ENCODE measurements at places on chromosomes 1 and 21. TPM values are rescaled to one million over a fixed set of nuclear protein-coding genes. Genes with fewer than 3 reads are reported as not detected.

GRCh38 chr1:154837034-154837671, 32.9 kb downstream of the KCNN3 start:
- DNase-seq = no peak

- no peak for DNase-seq
These were observed 173.0 kb downstream of the PRDM2 start for GRCh38 chr1:13873032-13873431.

DNA sequence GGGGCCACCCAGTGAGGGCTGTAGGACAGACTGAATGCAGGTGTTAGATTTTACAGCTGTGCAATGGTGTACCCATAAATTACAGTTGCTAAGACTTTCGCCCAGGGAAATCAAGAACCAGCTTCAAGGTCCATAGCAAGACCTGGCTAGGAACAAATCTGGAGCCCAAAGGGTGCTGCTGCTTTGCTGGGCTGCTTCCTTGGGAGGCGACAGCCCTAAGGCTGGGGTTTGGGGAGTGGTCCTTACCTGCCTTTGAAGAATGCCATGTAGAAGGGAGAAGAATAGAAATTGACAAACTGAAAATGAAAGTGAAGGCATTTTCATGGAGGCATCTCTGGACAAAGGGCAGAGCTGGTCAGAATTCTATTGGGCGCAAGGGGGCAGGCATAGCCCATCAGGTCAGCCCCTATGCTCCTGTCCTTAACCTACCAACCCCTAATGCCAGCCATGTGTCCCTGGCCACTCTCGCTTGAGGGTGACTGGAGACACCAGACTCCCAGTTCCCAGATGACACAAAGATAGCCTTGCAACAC, 7.6 kb upstream of the ARHGEF19 start:
- DNase-seq = no peak

DNA sequence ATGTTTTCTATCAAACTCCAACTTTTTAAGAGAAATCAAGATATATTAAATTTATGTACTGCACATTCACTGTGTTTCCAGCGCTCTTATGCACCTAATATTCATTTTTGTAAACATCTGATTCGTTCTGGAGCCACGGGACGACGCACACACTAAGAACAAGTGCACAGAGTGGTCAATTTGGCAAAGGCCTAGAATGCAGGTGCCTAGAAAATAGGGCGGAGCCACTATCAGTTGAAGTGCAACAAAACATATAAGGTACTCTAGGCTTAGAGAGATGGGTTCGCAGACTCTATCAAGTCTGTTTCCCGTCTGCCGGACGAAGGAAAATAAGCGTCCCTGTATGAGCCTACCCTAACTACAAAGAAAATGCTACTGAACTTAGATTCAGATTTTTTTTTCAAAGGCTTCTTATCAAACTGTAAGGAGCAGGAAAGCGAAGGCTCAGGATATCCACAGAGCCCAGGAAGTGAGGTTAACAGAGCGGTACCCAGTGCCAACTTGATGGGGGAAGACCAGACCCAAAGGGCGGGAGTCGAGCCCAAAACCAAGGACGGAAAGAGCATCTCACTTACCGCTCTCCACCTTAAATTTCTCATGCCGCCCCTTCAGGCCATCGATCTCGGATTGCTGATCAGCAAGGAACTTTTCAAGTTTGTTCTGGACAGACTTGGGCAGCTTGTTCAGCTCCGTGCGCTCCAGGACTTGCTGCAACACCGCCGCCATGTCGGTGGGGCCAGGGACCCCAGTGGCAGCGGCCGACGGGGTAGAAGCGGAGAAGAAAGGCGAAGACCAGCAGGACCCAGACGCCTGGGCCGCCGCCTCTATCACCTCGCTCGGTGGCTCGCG, 526 bp downstream of the TPR start:
- DNase-seq = no peak

DNA sequence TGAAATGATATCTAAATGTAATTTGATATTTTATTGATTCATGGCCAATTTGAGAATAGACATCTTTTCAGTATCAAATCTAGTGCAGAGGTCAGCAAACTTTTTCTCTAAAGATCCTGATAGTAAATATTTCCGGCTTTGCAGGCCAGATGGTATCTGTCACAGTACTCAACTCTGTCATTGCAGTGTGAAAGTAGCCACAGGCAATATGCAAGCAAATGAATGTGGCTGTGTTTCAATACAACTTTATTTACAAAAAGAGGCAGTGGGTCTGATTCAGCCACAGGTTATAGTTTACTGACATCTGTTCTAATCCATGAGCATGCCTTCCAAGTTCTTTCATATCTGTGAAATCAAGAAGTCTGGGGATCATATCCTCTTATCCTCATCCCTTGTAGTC, 221.2 kb downstream of the PRDM2 start:
- no peak for DNase-seq

DEPDC1 gene
- 36.2 TPM for total RNA-seq

JAK1 gene
- total RNA-seq = 99.0 TPM

PCP4 gene
- not detected for total RNA-seq

FOXD3 gene
- total RNA-seq = not detected

- DNase-seq = no peak
These were observed 18.0 kb upstream of the IL20 start for GRCh38 chr1:206847337-206847834.

DNA sequence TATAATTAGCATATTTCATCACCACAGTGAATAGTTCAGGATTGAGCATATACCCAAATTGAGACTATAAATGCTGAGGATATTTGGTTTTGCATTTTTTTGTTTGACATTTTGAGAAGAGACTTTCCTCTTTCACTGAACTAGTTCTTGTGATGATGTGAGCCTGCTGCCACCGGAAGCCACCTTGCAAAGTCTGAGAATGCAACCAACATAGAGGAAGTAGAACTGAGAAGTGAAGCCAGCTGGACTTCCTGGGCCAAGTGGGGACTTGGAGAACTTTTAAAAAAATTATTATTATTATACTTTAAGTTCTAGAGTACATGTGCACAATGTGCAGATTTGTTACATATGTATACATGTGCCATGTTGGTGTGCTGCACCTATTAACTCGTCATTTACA, 102.3 kb downstream of the RPE65 start:
- DNase-seq = no peak

DNA sequence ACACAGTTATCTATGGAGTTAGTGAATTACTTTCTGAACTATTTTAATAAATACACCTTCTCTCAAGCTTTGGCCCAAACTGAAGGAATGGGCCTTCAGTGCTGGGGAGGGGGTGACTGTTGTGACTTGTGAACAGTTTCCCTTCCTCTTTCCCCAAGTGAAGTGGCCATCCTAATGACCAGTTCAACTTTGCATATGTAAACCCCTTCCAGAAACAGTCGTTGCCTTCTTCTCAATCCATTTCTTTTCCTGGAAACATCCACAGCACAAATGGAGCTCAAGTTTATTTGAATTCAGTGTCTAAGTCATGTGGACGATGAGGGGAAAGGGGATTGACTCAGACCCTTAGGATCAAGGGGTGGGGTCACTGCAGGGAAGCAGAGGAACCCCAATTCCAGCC, 1.3 kb upstream of the INPP5B start:
- DNase-seq = no peak

Data from HFFc6 (cell line).